ENCODE measurements at places on chromosomes 2 and 18.

DNA sequence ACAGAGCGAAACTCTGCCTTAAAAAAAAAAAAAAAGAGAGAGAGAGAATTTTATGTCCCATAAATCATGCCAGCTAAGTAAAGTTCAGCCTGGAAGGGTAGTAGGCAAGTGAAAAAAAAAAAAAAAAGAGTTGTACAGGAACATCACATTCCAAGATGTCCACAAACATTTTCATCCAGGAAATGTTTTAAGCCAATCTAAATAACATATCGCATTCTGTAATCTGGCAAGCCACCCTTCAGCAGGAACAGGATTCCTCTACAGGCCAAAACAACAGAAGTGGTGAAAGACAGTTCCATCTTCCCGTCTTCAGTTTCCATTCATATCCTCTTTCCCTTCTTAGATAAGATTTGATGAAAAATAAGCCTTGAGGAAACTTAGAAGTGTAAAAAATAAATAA lies 1108.1 kb upstream of the DDX18 start:
- DNase-seq = no peak

- no peak for DNase-seq
These were observed 394.8 kb downstream of the DCDC2C start for GRCh38 chr2:4098137-4098536.

DNA sequence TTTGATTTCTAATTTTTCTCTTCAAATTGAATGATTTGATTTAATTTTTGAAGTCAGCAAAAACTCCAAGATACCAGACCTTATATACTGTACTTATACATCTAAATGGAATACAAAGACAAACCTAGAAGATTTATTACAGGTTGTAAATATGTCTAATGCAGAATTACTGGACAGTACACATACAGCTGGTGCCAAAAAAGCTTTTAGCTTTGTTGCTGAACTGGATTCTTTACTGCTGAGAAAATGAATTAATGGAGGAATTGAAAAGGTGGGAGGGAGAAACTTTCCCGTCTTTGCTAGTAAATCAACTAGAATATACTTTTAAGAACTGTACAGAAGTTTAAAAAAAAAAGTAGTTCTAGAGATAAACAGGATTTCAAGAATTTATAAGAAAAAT lies 17.5 kb downstream of the C1D start:
- DNase-seq = no peak

DNA sequence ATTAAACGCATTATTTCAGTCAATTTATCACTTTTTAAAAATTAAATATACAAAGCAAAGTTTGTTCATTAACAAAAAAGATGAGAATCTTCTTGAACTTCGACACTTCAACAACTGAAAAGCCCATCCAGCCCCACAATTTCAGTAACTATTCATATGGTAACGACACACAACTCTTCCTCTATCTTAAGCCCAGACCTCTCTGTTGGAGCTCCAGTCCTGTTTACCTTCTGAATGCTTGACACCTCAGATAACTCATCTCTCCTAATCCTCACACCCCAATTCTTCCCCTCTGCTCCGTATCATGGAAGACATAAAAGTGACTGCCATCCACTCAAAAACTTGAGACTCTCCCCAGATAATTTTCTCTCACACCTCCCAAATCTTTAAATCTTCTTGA lies 12.6 kb downstream of the USP37 start:
- DNase-seq = no peak

DNA sequence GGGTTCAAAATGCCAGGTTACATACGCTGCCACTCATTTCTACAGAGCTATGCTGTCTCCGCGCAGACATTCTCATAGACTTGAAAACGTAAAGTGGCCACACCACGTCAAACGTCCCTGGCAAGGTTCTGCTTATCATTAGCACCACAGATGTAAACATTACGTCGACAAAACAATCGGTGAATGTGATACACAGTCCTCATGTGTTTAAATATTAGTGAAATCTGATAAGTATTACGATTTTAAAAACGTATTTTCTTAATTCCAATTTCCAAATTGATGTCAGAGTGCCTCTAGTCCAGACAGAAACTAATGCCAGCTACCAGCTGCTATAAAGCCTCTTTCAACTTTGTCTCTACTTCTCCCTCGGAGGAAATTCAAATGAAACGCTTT lies 1.2 kb downstream of the STK17B start:
- DNase-seq = no peak

GRCh38 chr18:42484648-42485047 lies 529.6 kb downstream of the PIK3C3 start:
- no peak for DNase-seq

DNA sequence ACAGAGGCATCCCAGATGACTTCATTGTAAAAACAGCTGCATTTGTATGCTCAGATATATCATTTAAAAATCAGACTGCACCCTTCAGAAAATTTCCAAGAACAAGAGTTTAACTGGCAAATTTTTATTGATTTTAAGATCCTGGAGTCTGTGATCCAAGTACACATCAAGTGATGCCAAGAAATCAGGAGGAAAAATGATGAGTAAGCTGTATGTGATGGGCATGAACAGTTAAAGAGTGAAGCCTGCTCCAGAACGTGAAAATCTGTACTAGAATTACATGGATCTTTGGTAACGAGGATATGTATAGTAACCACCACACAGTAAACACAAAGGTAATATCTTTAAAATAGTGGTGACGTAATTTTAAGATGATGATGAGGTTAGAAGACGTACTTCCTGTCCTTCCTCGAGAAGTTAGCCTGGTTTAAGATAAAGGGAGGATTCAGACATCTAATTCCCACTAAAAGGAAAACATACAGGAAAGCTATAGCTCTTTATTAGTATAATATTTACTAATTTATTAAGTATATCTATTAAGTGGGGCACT lies 1374.3 kb upstream of the DDX18 start:
- DNase-seq = no peak

- DNase-seq = no peak
These were observed 35.3 kb downstream of the PDIA6 start for GRCh38 chr2:10777111-10777841.

GRCh38 chr2:181672255-181673008 lies 7.9 kb downstream of the NEUROD1 start:
- DNase-seq = no peak

- DNase-seq = no peak
These were observed 10.7 kb upstream of the ID2 start for GRCh38 chr2:8671176-8671575.

- no peak for DNase-seq
These were observed 1544.4 kb downstream of the LRP1B start for GRCh38 chr2:140586379-140586778.

GRCh38 chr2:237060534-237061312 lies 25.0 kb upstream of the COPS8 start:
- DNase-seq = no peak

GRCh38 chr2:11582862-11583752 lies 49.3 kb downstream of the GREB1 start:
- DNase-seq = no peak

- no peak for DNase-seq
These were observed 62.9 kb upstream of the ZFP36L2 start for GRCh38 chr2:43289331-43289730.

DNA sequence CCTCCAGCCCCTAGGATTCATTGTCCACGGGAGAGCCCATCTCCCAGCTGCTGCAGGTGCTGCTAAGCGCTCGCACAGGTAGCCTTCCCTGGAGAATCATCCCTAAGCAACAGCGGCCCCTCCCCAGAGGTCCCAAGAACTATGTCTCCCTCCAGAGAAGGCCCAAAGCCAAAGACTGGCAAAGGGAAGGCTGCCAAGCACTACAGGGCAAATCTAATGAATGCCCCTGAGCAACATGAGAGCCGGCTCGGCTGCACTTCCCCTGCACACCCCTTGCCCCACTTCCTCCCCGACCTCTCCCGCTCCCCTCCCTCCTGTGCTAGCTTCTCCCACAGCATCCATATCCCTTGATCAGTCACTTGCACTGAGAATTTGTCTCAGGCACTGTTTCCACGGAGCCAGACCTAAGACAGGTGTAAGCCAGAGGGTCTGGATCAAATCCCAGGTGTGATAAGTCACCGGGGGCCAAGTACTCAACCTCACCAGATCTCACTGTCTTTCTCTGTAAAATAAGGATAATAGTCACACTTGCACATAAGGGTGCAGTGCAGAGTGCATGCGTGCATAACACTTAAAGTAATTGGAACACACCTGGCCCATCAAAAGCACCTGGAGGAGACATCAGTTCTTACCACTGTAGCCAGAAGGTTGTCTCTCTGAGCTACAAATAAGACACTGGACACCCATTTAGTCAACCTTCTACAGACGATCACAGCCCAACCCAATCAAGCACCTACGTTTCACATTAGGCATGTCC lies 20.1 kb upstream of the COL6A3 start:
- no peak for DNase-seq

DNA sequence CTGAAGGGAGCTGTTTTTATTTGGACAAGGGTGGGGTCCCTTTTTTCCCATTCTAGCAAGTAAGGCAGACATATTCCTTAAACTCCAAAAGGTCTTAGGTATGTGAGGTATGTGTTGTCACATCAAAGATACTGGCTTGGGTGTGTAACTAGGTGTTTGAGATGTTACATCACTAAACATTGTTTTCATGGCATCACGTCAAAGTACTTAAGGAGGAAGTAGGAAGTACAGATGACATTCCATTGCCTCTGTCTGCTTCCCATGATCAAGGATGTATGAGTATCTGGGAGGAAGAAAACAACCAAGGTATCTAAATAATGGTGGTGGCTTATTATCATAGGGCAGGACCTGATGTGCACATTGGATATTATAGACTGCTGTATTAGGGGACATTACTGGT lies 39.3 kb downstream of the CD302 start:
- no peak for DNase-seq

GRCh38 chr2:23777826-23778225 lies 149.1 kb downstream of the ATAD2B start:
- no peak for DNase-seq

DNA sequence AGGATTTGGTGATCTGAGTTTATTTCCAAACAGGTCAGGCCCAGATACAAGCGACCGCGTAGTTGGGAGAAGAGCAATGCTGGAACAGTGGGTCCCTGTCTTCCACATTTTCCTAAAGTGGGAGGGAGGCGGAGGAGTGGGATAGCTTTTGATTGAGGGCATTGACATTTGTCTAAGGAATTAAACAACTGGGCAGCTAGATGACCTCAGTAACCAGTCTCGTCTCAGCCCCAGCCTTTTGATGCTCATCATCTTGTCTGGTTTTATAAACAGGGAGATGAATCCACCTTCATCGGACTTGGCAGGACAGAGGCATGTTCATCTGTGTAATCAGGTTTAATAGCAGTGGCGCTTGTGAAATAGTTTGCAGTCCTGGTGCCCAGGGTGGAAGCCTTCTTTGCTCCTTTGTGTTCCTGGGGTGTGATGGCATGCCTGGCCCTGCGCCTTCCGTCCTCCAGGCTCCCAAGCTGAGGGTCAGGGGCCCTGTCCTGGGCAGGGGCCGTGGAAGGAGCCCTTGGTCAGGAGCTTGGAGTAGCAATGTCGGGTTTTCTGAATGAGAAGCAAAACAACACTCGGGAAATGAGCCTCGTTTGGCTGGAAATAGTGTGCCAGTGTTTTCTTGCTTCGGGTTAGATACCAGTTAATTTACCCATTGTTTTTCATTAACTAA lies 193.8 kb downstream of the FAM210A start:
- DNase-seq = no peak

DNA sequence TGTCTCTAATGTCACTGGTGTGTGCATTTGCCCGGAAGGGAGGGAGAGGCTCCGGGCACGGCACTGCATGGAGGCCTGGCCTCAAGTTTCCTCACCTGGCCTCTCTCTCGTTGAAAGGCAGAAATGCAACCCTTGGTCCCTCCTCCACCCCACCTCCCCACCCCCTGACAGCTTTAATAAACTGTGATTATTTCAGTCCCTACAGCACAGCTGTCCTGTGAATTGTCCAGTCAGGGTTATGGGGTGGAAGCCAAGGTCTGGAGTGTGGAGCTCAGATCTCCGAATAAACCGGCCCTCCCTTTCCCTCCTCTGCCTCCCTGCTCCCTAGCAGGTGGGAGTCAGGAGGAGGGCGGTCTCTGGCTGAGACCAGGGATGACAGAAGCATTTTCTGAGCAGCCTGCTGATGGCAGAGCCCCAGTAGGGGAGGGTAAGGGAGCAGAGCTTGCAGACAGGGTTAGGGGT lies 199.2 kb upstream of the SMAD2 start:
- no peak for DNase-seq

- DNase-seq = no peak
These were observed 144.1 kb downstream of the NCOA1 start for GRCh38 chr2:24635181-24635580.

- no peak for DNase-seq
These were observed 26.7 kb downstream of the CTLA4 start for GRCh38 chr2:203894262-203894661.

GRCh38 chr18:61064911-61065310 lies 268.3 kb upstream of the CDH20 start:
- DNase-seq = no peak

DNA sequence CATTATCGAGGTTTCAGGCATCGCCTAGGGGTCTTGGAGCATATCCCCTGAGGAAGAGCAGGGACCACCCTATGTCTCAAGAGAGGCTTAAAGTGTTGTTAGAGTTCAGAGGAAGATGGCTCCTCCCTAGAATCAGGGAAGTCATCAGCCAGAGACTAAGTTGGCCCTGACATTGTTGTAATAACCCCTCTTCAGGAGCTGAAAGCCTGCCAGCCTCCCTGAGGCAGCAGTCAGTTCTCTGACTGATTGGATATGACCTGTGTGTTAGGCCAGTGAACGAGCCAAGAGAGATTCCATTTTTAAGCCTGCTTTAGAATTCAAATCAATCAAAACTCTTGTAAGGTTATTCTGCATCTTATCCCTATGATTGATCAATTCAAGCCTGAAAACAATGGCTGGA lies 34.9 kb downstream of the ARHGAP28 start:
- no peak for DNase-seq

DNA sequence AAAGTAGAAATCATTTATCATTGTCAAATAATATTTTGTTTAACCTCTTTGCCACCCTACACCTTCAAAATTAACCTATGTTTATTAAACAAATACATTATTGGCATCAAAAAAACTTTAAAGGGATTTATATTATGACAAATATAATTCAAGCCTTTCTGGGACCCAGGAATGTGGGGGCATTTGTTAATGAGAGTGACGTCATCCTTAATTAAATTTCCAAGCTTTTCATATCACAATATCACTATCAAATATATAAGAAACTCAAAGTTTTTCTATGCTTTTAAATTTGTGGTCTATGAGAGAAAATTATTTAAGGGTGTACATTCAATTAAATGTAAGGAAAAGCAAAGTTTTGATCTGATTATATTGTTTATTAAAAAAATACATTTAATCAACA lies 307.4 kb upstream of the POU3F3 start:
- DNase-seq = no peak

GRCh38 chr18:42931491-42931890 lies 184.0 kb downstream of the RIT2 start:
- DNase-seq = no peak
